LHCN-M2 (cell line): ENCODE measurements at places on chromosomes 3 and 15. TPM values are rescaled to one million over a fixed set of nuclear protein-coding genes. Genes with fewer than 3 reads are reported as not detected.

DNA sequence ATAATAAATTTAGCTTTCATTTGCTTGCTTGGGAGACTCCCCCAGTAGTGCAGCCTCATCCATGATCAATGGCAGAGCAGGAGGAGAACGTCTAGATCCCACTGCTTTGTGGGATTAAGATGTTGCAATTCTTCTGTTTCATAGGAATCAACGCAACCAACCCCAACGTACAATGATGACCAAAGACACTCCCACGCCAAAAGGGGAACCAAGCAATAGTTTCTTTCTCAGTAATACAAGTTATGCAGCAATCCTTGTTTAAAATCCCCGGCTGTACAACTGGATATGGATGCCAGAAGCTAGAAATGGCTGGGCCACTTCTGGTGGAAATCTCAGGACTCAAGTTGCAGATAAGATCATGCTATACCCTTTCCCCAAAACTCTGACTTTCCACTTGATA lies 411.2 kb downstream of the VPS13C start:
- no peak for DNase-seq

- peak; percentile 50 for DNase-seq
These were observed 595 bp downstream of the PDCD7 start for GRCh38 chr15:65132878-65133547.

DNA sequence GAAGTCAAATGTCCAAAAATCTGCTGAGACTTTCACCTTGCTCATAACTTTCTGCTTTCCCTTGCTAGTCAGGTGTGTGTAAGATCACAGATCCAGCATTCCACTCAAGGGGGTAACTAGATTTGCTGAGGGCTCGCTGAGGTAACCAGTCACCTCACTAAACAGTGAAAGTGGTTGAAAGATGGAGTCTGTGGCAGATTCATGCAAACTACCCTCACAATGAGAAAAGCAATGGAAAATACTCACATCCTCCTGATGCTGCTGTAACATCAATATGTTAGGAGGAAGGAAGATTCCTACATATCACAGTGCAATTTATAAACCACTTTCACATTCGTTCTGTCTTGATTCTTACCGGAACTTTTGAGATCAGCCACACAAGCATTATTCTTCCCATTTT lies 174.3 kb upstream of the BCL6 start:
- DNase-seq, result no peak

DNA sequence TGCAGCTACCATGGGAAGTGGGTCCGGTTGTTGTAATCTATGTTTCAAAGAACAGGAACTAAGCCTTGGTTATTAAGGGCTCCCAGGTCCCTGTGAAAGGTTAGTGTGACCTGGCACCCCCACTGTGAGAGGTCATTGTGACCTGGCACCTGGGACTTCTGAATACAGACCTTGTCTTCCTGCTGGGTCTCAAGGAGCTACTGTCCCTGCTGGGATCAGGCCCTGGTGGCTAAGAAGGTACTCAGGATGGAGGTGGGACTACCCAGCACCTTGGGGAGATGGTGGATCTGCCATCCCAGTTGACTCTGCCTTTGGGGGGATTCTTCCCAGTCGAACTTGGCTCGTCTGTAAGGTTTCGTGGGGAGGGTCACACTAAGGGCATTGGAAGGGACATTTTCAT lies 10.3 kb upstream of the SLCO2A1 start:
- DNase-seq, result no peak

- DNase-seq, result no peak
These were observed 27.4 kb upstream of the PLSCR2 start for GRCh38 chr3:146496726-146497125.

GRCh38 chr15:66940368-66940767 lies 125.0 kb upstream of the SMAD3 start:
- peak; percentile 31 for DNase-seq

DNA sequence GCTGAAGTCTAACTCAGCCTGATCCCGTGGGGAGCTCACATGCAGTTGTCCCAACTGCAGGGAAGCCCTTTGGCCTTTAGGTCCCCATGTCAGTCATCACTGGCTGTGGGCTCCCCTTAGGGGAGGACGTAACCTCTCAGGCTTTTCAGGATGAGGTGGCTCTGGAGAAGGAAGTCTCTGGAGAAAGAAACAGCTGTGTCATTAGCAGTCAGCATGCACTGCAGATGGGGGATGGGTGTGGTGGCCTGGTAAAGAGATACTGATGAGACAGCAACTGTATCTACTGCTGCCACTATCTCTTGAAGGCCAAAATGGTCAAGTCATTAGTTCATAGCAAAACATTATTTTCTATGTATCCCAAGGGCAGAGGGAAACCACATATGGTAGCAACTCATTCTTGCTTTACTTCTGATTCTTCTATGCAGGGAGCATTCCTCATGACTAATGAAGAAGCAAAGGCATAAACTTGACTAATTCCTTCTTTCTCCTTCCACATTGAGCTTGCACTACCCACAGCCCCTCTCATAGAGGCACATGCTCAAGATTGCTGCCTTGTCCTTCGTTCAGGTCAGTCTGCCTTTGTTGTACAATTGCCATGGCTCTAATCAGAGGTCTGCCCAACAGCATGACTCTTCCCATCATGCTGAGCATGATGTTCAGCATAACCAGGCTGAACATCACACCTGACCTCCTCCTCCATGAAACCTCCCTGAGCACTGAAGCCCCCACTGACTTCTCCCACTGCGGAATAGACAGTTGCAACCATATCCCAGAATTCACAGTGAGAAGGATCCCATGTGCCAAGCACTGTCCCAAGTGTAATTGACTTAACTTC lies 47.8 kb upstream of the TMEM158 start:
- DNase-seq, result peak; percentile 66

DNA sequence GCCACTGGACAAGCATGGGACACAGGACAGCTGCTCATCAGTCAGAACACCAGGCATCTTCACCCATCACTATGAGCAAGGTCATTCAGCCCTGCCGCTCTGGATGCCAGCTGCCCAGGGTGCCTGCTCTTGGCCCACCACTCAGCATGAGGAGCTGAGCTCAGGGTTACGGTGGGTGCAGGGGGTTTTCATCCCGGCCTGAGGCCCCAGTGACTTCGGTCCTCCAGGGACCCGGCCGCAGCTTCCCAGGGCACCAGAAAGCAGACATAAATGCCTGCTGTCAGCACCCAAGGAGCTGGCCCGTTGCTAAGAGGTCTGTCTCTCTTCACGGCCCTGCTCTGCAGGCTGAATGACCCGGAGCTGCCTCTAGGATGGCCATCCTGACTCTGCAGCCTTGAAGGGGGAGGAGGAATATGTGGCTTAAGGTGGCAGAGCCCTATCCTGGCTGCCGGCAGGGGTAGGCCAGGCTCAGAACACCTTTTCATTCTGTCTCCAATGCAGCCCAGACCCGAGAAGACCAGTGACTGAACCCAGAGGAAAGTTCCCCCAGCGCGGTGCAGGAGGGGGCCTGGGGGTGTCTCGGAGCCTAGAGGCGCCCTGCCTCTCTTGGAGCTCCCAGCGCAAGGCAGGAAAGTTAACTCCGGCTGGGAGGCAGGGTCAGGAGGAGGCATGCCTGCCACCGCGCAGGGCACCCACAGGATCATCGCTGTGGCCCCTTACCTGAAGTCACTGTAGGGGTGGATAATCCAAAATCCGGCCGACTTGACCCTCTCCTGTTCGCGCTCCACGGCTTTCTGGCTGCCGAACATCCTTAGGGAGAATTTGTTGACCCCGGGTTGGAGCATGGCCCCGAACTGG lies 1.8 kb downstream of the HCN4 start:
- no peak for DNase-seq

RAB8B gene
- 34.6 and 39.1 TPM in 2 replicates for total RNA-seq

DNAJA4 gene
- total RNA-seq, result not detected in 2 replicates
